CD4-positive, alpha-beta T cell treated with Interferon alpha-2 for 1 hour (primary cell): ENCODE measurements at places on chromosomes 12 and 14.

DNA sequence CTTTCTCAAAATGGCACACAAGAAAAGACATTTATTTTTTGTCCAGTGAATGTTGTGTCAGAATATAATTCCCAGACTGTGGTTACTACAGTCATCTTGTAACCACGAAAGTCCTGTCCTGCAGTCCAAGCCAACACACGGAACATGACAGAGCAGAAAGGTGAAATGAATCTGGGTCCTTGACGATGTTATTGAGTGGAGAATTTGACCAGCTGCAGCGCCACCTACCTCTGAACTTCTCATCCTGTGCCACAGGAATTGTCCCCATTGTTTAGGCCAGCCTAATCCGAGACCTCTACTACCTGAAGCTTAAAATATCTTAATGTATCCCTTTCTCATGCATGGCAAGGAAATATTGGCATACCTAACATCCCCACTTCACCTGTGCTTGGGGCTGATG is 64.1 kb upstream of the OTX2 start:
- no peak for DNase-seq

GRCh38 chr14:61876362-61877034 is 114.3 kb downstream of the SNAPC1 start:
- DNase-seq, result no peak

- DNase-seq, result no peak
Observed at GRCh38 chr12:101891462-101891971, 14.1 kb downstream of the DRAM1 start.

GRCh38 chr14:103686831-103687485 is 28.3 kb downstream of the XRCC3 start:
- DNase-seq, result no peak

- DNase-seq, result peak; percentile 74
Observed at GRCh38 chr12:55188974-55189556, 31.8 kb upstream of the OR10A7 start.

DNA sequence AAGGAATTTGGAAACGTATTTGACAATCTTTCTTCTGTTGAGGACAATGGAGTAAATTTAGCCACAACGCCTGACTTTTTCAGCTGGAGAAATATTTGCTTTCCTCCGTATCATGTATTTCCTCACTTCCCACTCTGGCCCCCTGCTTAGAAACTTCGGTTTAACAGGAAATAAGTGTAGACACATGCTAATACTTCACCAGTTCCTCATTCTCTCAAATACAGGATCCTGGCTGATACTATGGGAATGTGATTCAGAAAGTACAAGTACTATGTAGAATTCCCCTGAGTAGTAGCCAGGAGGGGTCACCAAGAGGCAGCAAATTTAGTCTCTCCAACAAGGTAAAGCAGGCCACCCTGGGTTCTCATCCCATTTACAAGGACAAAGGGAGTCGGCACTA is 58.0 kb downstream of the FAR2 start:
- DNase-seq, result no peak

GRCh38 chr12:108507971-108508642 is 7.0 kb upstream of the FICD start:
- DNase-seq, result no peak

GRCh38 chr12:89354612-89355067 is 2.3 kb upstream of the DUSP6 start:
- no peak for DNase-seq

- no peak for DNase-seq
Observed at GRCh38 chr12:50533971-50534370, 29.2 kb downstream of the DIP2B start.

DNA sequence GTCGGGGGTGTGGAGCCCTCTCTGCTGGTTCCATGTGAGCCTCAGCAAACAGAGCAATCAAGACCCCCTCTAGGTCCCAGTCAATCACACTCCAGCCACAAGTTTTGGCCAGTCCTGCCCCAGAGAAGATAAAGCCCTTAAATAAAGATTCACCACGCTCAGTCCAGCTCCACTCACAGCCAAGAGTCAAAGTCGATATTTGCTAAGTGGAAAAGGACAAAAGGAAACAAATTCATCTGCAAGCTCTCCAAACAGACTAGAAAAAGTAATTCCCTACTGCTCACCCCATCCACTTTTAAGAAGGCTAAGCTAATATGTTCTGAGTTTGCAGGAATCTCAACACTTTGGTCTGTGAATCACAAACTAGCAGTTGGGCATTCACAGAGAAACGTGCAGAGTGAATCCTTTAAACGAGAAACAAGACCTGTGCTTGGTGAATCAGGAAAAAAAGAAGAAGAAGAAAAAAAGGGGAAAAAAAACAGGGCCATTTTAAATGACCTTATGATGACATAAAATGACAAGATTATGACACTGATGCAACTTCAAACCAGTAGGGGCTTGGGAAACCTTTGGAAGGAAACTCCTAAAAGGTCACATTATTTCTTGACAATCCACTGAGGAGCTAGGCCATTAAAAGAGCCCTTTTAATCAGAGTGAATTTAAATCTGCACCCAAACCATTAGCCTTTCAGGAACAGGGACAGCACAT is 41.8 kb upstream of the FOXN3 start:
- no peak for DNase-seq

DNA sequence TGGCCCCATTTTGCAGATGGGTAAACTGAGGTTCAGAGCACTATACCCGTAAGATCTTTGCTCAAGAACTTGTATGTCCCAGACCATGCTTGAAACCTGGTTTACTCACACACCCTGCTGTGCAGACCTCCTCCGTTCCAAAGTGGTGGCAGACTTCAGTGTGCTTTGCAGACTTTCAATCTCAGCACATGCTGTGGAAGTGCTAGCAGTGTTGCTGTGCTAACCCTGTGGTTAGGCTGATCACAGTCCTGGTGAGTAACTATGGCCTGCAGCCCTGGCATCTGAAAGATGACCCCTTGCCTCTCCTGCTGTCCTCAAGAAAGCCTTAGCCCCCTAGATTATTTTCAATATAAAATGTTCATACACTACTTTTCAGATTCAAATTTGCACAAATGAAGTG is 450.6 kb downstream of the DPF3 start:
- DNase-seq, result no peak

DNA sequence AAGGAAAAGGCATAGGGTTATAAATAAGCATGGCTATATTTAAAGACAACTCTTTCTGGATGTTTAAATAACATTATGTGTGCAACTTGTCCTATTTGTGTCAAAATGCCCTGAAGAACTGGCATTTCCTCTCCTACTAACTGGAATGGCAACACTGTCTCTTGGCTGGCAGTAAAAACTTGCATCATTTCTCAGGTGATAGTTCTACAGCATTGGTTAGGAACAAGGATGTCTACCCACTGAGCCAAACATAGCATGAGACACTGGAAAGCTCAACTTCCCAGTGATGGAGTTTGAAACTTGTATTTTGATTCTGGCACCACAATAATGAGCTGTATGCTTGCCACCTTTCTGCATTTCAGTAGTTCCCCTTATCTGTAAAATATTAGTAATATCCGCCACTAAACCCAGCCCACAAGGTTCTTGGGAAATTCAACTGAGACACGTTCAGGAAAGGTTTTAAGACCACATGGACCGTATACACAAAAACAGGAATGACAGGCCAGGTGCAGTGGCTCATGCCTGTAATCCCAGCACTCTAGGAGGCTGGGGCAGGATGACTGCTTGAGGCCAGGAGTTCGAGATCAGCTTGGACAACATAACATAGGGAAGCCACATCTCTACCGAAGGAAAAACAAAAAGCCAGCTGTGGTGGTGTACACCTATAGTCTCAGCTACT is 5.1 kb downstream of the SLC38A2 start:
- no peak for DNase-seq

DNA sequence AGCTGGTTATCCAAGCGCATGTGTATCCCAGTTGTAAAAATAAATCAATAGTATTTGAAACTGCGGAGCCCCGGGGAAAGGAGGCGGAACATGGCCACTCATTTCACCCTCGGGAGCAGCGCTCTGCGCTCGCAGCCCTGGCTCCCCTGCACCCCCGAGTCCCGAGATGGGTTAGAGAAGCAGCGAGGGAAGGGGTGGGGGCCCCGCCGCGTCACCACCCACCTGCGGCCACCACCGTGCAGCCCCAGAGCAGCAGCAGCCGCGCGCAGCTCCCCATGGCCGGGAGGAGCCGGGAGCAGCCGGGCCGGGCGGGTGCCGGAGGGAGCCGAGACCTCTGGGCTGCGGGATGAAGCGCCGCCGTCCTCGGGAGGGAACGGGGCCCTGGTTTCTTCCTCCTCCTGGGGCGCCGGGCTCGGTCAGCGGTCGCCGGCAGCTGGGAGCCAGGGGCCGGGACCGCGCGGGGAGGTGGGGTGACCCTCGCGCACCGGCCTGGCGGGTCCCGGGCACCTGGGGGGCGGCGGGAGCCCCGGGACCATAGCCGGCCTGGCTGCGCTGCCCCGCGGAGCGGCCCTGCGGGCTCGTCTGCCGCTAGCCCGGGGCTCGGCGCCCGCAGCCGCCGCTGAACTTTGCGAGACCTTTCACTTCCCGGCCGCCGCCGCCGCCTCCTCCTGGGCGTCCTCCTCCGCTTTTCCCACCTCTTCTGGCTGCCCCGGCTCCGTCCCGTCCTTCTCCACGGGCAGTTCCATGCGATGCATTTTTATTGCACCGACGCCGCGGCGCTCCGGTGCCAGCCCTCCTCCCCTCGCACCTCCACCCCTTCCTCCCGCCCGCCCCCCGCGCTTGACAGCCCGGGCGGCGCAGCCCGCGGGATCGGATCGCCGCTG is at the start of gene NTN4:
Gene NTN4, minus strand, starts transcription at position 732 of the 884 bp plus-strand sequence. Its CDS starts 455 bp downstream, at position 277.
- no peak for DNase-seq

DNA sequence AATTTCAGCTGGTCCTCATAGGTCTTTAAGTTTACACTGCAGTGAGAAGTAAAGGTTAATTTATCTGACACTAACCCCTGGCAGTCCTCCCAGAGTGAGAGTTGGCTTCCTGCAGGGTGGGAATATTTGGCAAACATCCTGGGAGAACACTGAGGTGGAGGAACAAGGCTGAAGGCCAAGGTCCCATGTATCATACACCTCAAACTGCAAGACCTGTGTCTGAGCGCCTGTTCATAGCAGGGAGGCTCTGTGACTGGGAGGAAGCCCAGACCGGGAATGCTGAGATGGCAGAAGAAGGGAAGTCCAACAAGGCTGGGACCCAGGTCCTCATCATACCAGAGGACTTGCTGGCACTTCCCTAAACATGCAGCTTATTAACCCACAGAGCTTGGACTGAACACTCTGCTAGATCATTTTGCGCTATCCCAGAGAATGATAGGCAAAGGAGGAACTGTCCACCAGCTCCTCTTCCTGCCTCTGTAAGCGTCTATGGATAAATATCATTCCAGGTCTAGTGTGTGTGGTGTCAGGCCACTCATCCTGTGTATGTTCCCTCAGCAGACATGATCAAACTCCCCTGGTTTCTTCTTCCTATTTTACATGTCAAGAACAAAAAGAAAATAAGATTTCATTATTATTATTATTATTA is 199.6 kb upstream of the CNOT2 start:
- DNase-seq, result no peak

DNA sequence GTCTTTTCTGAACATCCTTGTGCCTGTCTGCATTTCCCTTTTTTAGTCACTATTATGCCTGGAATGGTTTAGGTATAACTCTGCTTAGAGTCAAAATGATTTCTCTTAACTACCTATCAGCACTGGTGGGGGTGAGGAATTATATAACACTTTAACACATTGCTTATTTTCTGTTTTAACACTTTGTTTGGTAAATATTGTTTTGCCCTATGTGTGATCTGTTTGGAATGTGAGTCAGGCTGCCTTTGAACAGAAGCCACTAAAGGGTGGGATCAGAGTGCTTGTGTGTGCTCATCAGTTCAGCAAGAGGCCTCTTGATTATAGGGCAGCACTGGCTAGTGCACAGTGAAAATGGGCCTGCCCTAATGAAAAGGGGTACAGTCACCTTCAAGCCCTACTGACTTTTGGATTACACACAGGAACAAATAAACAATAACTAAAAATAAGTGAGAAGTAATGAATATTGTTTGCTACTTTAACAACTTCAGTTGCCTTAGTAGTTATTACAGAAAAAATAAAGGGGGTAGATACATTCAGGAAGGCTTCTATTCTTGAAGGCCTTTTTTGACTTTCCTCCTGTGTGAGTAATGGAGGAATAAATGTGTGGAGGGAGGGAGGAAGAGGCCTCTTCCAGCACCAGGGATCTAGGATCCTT is 23.2 kb downstream of the NGDN start:
- DNase-seq, result no peak

GRCh38 chr12:89775063-89775985 is 66.7 kb upstream of the ATP2B1 start:
- no peak for DNase-seq

DNA sequence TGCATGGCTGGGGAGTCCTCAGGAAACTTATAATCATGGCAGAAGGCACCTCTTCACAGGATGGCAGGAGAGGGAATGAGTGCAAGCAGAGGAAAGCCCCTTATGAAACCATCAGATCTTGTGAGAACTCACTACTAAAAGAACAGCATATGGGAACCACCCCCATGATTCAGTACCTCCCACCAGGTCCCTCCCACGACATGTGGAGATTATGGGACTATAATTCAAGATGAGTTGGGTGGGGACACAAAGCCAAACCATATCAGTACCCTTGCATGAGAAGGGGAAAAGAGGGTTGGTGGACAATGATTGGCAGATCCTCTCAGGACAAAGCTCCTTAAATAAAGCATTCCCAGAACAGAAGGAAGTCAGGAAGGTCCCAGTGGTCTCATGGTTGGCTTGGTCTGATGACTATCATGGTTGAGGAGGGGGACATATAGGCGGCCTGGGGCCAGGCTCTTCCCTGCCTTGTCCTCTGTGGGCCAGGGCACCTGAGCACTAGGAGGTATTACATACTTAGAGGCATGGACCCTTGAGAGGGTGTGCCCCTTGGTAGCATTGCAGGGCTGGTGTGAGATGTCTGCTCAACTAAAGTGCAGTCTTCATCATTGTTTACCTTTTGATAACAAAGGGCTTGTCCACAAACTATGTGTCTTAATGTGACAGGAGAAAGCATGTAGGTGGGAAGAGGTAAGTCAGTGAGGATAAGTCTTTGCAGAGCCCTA is 22.2 kb downstream of the HSD17B6 start:
- no peak for DNase-seq

GRCh38 chr14:76921088-76921399 is 94.8 kb downstream of the LRRC74A start:
- no peak for DNase-seq

DNA sequence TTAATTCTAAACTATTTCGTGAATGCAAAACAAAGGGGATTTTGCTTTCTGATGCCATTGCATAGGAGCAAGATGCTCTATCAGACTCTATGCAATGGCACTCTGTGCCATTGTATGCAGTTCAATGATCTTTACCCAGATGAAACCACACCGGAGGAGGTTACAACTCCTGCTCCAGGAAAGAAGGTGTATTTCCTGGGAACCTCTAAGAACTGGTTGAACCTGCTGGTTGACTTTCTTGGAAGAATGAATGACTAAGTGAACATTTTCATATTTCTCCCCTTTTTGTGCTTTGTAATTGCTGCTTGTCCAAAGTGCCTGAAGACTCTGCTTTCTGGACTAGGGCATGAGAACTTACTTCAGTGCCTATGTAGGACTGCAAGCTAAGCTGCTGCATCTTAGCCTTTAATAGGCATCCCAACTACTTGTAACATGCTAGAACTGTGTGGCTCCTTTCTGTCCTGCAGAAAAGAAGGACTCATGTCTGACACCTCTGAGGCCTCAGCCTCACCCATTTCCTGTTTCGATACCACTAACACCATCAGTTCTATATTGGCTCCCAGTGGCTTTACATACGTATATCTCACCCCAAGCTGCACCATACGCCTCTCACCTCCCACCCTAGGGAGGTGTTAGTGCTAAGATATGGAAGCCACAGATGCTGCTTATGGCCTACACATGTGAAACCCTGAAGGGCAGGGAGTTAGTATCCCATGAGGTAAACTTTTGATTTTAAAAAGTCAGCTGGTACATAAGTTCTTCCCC is 193.5 kb upstream of the CNOT2 start:
- peak; percentile 47 for DNase-seq
